Fibroblast of upper back skin (primary cell): ENCODE measurements at places on chromosomes 4 and X.

- DNase-seq = no peak
Measured at GRCh38 chrX:36480441-36480990, 527.6 kb upstream of the FAM47C start.

DNA sequence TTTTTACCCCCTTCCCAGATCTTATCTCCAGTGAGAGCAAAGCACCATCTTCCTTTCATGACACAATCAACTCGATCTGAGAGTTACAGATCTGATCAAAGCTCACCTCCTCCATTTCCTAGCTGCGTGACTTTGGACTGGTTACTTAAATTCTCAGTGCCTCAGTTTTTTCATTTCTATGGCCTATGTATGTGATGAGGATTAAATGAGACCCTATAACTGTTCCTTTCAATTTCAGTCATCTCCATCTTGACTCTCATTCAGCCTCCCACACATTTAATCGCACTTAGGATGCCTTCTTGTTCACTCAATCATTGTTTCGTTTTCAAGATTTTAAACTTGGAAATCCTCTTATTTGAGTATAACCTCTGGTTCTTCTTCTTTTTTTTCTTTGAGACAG, 20.1 kb upstream of the CXCR3 start:
- DNase-seq = no peak

GRCh38 chr4:6855692-6856297, 53.8 kb upstream of the TBC1D14 start:
- peak; percentile 60 for DNase-seq

DNA sequence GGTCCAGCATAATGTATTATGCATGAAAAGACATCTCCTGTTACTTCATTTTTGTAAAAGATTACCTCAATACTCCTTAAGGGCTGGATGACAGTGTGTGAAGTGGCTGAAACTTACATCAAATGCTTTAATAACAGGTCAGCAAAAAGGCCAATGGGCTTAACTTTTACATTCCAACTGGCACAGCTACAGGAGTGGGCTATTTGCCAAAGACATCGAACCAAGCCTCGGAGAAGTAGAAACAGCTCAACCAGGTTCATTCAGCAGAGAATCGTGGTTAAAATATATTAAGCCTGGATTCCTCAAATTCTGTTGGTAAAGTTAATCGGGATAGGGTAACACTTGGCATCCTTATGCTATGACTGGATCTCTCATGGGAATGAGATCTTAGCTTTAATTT, 639.7 kb downstream of the TRIML1 start:
- DNase-seq = peak; percentile 92

DNA sequence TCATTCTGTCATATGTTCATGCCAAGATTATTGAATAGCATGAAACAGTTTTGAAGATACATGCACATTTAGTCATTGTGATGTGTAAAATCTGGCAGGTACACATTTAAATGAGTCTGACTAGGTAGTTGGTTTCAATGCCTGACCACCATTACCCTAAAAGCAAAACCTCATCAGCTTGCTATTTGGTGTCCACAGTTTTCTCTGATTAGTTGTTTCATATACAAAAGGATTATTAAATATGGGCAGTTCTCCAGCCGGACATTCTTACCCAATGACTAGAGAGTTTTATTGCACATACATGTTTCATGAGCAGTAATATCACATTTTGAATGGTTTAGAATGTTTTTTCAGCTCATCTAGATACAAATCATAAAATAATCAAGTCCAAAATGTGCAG, 23.7 kb downstream of the DCHS2 start:
- peak; percentile 55 for DNase-seq

- peak; percentile 45 for DNase-seq
Measured at GRCh38 chr4:78155616-78156105, 98.5 kb downstream of the FRAS1 start.

DNA sequence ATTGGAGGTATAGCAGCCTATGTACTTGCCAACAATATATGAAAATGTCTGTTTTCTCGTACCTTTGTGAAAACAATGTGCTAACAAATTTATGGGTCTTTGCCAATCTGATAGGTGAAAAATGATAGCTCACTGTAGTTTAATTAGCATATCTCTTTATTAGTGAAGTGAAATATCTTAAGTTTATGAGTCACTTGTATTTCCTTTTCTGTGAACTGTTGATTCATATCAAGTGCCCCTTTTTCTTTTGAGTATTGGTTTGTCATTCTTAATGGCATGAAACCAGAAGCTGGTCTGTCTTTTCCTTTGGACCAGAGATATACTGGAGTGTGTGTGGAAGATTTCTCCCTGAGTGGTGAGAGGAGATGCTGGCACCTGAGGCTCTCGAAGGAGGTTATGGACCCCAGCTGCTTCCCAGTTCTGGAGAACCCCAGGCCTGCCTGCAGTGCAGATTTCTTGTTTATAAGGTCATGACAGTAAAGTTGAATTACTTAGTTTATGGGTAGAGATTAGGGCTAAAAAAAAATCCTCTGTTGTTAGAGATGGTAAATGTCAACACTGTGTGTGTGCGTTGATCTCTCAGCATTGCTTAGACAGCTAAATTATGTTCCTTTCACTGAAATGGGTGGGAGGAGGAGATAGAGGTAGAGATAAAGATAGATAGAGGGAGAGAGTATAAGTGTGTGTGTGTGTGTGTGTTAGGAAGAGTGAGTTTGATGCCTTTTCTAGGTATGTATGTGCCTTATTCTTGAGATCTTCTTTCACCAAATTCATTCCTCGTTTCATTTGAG, 89.9 kb downstream of the REPS2 start:
- no peak for DNase-seq

GRCh38 chr4:169131556-169132208, 121.6 kb upstream of the CBR4 start:
- DNase-seq = no peak

DNA sequence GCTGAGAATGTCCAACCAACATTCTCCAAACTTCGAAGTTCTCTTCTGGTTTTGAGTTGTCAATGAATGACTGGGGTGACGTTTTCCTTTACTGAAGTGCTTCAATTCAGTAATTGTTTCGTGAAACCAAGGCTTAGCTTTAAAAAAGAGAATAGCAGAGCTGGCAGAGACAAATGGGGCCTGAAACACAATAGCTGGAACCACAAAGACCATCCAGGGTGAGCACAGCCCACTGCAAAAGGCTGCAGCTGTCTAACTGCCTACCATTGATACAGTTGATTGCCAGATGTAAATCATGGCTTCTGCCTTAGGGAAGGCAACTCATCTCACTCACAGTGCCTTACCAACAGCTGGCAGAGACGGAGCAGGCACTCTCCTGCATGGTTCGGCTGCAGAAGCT, 78.7 kb upstream of the ZNF518B start:
- DNase-seq = no peak

GRCh38 chrX:110578270-110578669, 217.3 kb downstream of the CHRDL1 start:
- DNase-seq = no peak

- DNase-seq = peak; percentile 87
Measured at GRCh38 chr4:10640561-10641201, 43.9 kb downstream of the CLNK start.

DNA sequence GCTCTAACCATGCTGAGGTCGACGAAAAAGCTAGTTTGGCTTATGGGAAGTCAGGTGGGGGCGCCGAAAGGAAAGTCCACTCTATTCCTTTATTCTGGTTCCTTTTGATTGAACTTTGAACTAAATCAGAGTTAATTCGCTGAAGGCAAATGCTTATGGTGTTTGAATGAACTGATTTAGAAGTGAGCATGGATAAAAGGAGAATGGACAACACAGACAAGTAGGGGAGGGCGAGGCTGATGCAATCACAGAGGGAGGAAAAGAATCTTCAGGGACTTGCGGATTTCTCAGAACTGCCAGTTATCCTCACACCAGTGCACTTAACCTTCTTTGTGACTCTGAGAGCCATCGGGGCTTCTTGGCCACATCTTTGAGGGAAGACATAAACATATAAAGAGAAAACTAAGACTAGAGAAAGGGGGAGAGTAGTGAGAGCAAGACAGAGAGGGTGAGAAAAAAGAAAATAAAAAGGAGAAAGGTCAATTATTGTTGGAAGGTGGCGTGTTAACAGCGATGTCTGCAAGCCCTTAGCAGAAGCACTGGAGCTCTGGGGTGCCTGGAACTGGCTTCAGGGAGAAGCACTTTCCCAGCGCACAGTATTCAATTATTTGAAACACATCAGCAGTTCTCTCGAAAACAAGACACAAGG, 79.6 kb upstream of the PLAC1 start:
- DNase-seq = no peak

DNA sequence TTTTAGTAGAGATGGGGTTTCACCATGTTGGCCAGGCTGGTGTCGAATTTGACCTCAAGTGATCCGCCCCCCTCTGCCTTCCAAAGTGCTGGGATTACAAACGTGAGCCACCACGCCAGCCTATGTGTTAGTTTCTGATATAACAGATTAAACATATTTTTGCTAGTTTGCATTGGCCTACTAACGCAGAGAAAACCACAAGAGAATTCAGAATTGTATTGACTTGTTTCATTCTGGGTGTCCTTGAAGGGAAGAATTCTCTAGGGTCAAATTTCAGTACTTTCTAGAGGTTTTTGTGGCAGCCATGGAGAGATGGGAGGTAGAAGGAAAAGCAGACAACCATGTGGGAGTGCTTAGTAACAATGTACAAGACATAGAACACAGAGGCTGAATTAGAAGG, 46.1 kb upstream of the BMPR1B start:
- peak; percentile 36 for DNase-seq

DNA sequence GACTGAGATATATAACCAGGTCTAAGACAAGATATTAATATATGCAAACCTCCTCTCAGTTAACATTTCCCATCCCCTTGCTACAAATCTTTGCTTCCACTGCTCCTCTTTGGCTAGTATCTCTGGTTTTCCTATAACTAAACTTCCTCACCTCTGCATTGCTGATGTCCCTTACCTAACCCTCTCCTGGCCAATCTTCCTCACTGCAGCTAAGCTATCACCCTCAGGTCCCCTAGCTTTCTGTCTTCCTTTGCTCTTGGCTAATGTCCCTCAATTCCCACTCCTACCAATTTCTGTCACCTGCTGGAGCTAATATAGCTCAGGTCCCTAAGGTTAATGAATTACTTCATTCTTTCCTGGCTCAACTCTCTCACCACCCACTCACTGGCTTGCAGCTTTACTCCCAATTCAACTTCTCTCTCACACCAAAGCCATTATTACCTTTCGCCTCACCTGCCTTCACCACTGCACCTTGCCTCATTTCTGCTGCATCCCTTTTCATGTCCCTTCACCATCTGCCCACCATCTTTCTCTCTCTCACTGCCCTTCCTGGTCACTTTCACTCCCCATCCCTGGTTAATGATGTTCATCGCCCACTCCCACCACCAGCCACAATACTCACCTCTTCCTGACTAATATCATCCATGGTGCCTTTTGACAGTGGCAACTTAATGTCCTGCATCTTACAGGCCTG, 26.7 kb downstream of the SMC1A start:
- DNase-seq = no peak

DNA sequence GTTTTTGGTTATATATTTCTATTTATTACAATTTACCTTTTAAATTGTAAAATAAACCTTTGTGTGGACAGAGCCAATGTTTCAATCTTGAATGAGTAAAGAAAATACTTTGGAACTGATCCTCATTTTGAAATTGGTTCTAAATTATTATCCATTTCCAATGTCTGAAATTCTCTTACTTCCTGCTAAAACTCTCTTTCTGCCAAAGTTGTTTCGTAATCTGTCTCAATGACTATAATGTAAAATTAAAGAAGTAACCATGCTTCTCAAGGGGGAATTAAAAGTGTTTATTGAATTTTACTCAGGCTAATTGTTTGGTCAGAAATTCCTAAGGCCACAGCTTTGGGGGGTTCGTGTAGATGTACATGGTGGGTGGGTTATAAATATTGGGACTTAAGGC, 34.8 kb downstream of the YIPF6 start:
- DNase-seq = no peak
